ENCODE measurements at places on chromosomes 2 and 18. TPM values are rescaled to one million over a fixed set of nuclear protein-coding genes. Genes with fewer than 3 reads are reported as not detected.

Gene EFR3B
- 0.46 TPM for total RNA-seq

Gene IL1RN
- total RNA-seq, result 15.9 TPM

DNA sequence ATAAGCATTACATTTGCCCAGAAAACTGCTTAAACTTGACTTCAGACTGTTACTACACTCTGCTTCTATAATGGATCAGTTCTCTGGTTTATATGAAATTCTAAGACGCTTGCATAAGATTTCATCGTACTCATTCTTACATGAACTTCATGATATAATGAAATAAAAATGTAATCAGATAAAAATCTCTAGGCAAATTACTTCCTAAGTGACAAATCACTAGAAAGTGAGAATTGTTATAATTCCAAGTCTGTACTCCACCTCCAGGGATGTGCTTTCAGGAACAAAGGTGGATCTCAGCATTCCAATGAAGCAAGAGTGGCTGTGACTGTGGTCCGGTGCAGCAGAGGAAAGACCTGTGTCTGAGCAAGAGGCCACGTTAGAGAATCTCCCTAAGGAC, 226.2 kb downstream of the PIEZO2 start:
- no peak for DNase-seq

DNA sequence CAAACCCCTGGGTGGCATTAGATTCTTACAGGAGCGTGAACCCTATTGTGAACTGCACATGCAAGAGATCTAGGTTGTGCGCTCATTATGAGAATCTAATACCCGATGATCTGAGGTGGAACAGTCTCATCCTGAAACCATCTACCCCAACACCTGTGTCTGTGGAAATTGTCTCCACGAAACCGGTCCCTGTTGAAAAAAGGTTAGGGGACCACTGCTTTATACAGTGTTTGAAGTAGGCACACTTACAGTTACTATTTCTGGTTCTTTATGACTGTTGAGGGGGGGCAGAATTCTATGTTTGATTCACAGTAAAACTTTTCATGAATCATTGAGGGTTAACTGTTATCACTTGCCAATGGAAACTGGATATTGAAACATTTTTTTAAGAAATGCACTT, 72.0 kb downstream of the RIF1 start:
- no peak for DNase-seq

DNA sequence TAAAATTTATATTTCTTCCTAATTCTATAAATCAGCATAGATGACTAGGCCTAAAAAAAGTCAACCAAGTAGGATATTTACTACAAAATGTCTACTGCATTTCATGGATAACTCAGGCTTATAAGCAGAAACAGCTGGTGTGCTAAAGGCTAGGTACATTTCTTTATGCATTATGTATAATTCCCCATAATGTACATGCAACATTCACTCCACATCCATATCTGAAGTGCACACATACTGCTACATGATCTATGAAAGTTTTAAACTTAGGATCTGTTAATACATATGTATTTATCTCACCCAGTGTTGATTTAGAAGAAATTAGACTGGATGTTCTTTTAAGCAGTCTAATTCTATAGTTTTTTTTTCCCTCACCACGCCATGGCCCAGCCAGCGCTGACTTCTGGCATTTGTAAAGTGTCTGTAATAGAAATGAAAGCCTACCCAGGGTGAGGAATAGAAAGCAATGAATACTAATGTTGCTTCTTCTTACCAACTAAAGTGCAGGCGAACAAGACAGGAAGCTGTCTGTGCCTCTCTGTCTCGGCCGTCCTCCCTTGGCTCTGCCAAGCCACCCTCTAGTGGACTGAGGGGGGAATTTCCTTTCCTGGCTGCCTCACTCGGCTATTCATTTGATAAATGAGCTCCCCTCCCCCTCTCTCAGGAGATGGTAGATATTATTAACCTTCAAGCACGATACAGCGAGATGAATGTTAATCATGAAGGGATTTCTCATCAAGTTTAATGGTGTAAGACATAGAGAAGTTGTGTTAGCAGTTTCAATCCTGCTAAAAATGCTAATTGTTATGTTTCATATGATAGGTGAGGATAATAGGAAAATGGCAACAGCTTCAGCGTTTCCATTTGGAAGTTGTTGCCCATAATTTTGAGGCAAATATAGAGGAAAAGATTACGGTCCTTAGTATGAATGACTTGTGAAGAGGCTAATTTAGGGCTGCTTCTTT, 384.5 kb downstream of the MTX2 start:
- DNase-seq, result peak; percentile 11

- no peak for DNase-seq
These were observed 306.1 kb downstream of the ZEB2 start for GRCh38 chr2:144213797-144214196.

DNA sequence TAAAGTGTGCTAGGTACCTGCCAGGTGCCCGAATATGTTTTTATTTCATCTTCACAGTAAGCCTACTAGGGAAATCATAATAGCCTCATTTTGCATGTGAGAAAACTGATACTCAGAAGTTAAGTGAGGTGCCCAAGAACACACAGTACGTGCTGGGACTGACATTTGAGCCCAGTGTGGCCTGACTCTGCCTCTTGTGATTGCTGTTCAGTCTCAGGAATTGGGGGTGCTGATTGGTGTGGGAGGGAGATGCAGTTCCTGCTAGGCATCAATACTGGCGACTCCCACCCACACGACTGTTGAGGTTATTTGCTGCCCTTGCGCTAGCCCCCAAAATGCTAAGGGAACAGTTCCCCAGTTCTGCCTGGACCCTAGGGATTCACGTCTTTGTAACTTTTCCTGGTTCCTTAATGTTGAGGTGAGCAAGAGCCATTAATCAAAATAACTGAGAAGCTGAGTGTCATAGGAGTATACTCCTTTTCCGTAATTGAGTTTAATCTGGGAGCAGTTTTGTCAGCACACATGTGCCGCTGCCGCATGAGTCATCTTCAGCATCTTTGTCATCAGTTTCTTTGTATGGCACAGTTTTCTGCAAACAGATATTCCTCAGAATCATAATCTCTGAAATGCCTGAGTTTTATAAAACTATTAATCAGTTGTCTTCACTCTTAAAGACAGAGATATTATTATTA, 120.7 kb downstream of the NCK2 start:
- DNase-seq, result no peak

DNA sequence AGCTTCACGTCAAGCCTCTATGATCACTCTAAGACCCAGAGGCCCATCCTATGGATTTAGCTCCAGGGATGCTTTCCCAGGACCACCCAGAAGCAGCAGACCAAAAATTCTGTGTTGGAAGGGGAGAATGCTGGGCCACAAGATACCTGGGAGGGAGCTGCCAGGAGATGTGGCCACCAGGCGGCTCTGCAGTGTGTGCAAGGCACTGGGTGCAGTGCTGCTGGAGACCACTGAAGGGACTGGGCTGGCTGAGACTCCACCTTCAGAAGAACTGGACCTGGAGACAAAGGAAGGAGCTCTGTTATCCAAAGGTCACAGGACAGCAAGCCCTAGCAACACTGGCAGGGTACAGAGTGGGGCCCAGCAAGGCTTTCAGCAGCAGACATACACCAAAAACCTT, 34.0 kb downstream of the KANSL3 start:
- no peak for DNase-seq

GRCh38 chr2:160608599-160608998, 115.0 kb upstream of the RBMS1 start:
- DNase-seq, result no peak

DNA sequence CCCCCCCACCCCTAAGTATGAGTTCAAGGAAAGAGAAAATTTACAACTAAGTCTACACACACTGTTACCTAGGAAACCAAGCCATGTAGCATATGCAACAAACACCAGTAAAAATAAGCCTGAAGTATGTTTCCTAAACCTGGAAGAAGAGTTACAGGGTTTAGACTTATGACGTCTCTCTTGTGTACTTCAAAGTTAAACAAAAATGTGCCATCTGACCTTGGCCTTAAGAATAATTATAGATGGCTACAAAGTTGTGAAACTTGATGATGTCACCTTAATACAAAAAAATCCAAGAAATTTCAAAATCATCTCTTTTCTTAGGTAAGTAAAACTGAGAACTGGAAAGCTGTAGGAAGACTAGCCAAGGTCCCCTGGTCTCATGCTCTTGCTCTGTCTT, 297.6 kb upstream of the NRXN1 start:
- DNase-seq, result no peak

- peak; percentile 39 for DNase-seq
These were observed 54.5 kb downstream of the SCN2A start for GRCh38 chr2:165293440-165294420.

DNA sequence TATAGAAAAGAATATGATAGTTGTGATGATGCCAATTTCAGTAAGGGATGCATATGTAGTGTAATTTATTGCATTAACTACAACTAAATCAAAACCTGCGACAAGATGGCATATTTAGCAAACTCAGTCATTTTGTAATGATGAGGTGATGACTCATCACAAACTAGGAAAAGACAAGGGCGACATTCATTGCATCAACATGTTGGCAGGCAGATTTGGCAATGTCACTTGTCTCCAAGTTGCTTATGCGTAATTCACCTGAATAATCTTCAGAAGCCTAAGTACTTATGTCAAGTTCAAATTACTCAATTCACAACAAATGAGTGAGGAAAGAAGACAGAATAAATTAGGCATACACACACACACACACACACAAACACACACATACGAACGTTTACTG, 273.2 kb upstream of the RGPD4 start:
- DNase-seq, result no peak

- no peak for DNase-seq
These were observed 5.2 kb downstream of the CD207 start for GRCh38 chr2:70830366-70830765.
